Uterus (tissue), 4 donors: ENCODE measurements at places on chromosomes 16 and 17.
A peak's percentile ranks its signal among the peaks of the same experiment; 100 is the strongest.

DNA sequence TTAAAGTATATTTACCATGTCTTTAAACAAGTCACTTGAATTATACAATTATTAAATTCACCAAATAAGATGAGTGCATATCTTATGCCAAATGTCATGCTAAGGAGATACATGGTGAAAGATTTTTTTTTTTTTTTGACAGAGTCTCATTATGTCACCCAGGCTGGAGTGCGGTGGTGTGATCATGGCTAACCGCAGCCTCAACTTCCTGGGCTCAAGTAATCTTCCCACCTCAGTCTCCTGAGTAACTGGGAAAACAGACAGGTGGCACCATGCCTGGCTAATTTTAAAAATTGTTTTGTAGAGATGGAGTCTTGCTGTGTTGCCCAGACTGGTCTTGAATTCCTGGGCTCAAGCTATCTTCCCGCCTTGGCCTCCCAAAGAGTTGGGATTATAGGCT lies 149.0 kb upstream of the GOT2 start:
- no peak for DNase-seq

DNA sequence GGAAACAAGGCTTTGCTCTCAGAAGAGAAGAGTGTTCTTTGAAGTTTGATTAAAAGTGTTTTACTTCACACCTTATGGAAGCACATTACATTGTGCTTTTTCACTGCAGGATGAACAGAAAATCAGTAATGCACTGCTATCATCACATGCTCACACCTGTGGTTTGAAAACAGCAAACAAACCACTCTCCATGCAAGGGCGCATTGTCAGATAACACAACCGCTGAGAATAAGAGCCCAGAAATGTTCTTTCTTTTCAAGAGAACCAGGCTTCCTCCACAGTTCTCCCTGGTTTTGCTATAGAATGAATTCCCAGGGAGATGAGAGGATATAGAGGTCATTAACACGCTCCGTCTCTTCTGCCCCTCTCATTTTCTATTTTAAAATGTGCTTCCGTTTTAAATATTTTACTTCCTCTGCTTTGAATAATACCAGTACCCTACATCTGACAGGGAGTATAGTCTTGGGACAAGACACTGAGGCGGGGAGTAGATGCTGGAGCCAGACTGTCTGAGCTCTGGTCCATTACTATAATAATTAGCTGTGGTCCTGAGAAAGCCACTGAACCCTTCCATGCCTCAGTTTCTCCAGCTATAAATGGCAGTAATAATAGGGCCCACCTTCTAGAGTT lies 71.6 kb downstream of the CDK5R1 start:
- DNase-seq = no peak

DNA sequence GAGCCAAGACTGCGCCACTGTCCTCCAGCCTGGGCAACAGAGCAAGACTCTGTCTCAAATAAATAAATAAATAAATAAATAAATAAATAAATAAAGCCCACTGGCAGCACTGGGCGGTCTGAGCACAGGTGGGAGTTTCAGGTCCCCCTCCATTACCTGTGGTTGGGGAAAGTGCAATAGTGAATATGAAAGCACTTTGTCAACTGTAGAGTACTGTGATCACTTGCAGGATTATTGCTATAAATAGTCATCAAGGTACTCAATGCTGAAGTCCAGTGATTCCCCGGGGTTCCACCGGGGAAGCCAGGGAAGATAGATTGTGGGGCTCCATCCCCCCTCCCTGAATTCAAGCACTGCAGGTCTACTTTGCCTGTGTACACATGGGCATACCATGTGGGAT lies 42.7 kb upstream of the CPNE2 start:
- DNase-seq = no peak

GRCh38 chr17:80328634-80329380 lies 68.2 kb downstream of the RNF213 start:
- no peak for DNase-seq

- DNase-seq = no peak
Observed at GRCh38 chr17:14481664-14482063, 180.8 kb downstream of the HS3ST3B1 start.

DNA sequence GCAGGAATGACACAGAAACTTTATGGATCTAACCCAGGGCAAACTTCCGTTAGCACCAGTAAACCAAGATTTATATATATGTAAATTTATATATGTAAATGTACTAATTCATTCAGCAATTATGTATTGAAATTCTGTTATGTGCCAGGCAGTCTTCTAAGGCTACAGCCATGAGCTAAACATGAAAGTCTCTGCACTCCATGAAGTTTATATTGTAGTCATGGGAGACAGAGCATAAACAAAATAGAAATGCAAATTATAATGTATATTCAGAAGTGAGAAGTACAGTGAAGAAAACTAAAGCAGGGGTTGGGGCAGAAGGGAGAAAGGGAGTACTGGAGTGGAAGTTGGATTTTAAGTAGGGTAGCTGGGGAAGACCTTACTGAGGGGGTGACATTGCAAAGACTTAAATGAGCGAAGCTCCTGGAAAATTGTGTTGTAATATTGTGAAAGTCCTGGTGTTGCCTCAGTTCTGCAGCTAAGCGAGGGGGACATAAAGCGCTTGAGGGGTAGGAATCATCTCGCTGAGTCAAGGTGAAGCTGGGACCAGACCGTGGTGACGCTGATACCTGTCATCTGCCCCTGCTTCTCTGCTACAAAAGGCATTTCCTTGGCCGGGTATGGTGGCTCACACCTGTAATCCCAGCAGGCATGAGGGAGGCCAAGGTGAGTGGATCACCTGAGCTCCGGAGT lies 64.8 kb downstream of the YPEL2 start:
- no peak for DNase-seq

GRCh38 chr17:59848778-59849177 lies 44.0 kb downstream of the TUBD1 start:
- peak; percentile 39 for DNase-seq

- no peak for DNase-seq
Observed at GRCh38 chr16:89475144-89475543, 15.2 kb downstream of the ANKRD11 start.

GRCh38 chr17:57585341-57586195 lies 159.5 kb downstream of the CCDC182 start:
- no peak for DNase-seq
